ENCODE measurements at places on chromosomes 6 and 20.

DNA sequence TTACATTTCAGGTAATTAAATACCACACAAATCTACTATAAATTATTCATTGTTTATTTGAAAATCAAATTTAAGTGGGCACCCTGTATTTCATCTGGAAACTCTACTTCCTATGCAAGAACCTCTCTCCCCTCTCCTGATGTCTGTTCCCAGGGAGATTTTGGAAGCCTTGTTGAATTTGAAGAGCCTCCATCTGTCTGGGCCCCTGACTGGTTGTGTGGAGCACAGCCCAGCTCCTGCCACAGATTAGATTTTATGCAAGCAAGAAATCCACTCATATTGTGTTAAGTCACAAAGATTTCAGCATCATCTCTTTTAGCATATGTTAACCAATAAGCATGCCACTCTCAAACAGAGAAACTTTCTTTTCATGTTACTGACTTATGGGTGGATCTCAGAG lies 451.2 kb downstream of the TFAP2B start:
- DNase-seq, result no peak

GRCh38 chr6:64717281-64717680 lies 989.7 kb downstream of the EYS start:
- DNase-seq, result no peak

GRCh38 chr6:45759472-45759810 lies 256.2 kb downstream of the CLIC5 start:
- no peak for DNase-seq

- no peak for DNase-seq
Measured at GRCh38 chr6:54428431-54428830, 120.2 kb downstream of the TINAG start.

GRCh38 chr6:157481865-157482249 lies 100.9 kb downstream of the ZDHHC14 start:
- DNase-seq, result no peak

DNA sequence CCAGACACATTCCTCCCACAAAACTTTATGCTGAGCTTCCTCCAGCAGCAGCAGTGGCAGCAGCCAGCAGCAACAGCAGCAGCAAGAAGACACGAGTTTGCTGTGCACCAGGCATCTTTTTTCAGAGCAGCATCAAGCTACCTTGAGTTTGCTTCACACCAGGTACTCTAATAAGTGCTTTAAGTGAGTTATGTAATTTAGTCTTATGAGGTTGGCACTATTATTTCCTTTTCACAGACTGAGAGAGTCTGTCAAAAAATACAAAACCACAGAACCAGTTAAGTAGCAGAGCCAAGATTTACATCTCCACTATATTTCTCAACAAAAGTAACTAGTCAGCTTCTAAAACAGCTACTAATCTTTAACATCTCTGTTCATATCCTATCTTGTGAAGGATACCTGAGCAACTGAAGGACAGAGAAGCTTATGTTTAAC lies 23.7 kb downstream of the RANBP9 start:
- no peak for DNase-seq

DNA sequence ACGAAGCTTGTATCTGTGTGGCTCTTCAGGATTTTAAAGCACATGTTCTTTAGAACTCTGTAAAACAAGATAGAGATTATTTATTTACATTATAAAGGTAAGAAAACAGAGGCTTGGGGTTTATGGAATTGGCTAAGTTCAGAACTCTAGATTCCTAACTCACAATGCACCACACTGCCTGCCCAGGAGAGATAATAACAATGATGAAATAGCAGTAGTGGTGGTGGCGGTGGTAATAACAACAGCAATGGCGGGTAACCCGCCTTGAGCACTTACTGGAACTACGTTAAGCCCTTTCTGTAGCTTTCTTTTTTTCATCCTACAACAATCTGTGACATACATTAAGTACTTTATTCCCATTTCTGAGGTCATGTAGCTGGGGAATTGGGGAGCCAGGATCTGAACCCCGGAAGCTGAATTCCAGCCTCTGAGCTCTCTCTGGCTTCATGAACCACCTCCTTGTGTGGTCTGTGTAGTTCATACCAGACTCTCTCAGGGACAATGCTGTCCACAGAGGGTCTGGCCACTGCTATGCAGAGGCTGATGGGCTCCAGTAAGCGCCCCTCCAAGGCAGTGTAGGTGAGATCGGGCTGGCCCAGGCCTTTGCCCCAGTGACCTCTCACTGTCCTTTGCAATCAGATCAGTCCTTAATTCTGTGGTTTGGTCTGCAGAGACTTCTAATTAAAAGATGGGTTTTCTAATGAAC lies 260.9 kb downstream of the SLC24A3 start:
- DNase-seq, result no peak

- DNase-seq, result no peak
Measured at GRCh38 chr6:31711233-31711632, 3.9 kb upstream of the LY6G6D start.

DNA sequence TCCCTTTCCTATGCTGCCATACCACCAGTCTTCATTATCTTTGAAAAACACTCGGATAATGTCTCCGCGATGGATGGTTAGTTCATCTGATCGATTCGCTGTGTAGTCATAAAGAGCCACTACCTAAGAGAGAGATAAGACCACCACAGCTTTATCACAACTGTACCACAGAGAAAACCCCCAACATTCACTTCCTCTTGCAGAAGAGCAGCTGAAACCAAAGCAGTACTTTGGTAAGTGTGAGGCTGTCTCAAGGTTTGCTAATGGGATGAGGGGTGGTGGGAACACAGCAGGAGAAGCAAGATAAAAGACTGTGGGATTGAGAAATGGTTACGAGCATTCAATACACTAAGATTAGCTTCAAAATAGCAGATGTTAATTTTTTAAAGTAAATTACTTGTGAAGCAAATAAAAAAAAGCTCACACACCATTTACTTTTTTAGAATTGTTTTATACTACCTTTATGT lies 142.1 kb downstream of the MYB start:
- DNase-seq, result no peak

DNA sequence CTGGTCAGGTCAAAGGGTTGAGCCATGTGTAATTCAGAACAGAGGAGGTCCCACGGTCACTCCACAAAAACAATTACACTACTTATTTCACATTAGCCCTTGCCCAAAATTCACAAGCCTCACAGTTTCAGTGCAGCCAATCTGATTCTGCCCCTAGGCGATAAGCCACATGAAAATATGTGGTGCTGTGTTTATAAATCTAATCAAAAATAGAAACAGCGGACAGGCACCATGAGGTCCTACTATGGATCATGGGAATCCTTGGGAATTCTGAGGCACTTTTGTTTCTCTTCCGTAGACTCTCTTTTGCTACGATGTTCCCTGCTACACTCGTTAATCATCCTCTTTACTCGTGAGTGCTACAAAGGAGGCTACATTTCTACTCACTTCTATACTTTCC lies 476.1 kb downstream of the TFAP2A start:
- no peak for DNase-seq

- no peak for DNase-seq
Measured at GRCh38 chr6:18632670-18633410, 245.7 kb downstream of the RNF144B start.

GRCh38 chr20:3828798-3829197 lies 8.5 kb downstream of the AP5S1 start:
- no peak for DNase-seq

DNA sequence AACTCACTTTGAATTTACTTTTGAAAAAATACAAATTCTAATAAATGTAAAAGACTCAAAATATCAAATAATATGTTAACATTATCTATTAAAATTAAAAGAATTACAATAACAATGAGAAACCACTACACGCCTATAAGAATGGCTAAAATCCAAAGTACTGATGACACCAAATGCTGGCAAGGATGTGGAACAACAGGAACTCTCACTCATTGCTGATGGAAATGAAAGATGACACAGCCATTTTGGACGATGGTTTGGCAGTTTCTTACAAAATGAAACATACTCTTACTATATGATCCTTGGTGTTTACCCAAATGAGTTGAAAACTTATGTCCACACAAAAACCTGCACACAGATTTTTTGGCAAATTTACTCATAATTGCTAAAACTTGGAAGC lies 15.6 kb upstream of the STX11 start:
- no peak for DNase-seq

DNA sequence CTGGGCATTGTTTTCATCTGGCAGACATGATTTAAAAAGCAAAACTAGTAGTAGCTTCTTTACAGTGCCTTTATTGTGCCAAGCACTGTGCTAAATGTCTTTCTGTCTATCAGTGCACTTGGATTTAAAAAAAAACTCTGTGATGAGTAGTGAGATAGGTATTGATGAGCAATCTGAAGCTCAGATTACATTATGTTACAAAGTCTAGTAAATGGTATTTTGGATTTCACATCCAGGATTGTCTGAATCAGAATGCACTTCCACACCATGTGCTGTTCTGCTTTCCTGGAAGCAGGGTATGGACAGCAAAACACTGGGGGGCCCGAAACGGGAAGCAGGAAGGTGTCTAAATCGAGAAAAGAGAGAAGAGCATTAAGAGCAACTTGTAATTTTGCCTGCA lies 103.4 kb upstream of the CCN2 start:
- DNase-seq, result no peak

- DNase-seq, result no peak
Measured at GRCh38 chr6:148599967-148600426, 146.8 kb upstream of the UST start.

DNA sequence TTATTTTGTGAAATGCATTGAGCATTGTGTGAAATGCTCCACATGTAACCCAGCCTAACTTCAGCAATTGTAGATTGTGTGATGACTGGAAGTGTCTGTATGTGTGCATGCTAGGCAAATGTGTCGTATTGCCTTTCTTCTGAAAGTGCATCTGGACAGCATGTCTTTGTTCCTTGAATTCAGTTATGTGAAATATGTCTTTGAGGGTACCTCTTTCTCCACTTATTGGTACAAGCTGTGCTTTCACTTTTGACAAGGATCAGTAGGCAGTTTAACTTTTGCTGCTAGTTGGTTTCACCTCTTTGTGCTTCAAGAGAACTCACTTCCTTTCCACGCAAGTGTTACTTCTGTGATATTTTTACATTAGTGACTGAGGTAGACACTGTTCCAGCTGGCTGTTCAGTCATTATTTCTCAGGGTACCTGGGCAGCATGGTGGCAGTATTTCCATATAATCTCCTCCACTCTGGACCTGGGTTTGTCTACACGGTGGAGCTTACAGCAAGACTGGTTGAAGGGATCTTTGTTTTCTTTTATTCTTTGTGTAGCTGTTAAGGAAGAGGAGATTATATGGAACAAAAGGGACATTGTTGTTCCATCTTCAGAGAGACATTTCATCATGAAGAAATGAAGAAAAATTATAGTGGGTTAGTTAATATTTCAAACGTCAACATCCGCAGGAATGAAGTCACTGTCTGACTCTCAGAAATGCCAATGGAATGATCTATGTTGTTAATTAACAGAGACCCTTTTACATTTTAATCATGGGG lies 175.4 kb downstream of the UTRN start:
- DNase-seq, result no peak

GRCh38 chr6:11042750-11043377 lies 1.2 kb downstream of the ELOVL2 start:
- DNase-seq, result no peak

GRCh38 chr6:166343150-166343487 lies 774 bp upstream of the SFT2D1 start:
- DNase-seq, result no peak

GRCh38 chr6:170151321-170151771 lies 139.5 kb downstream of the DLL1 start:
- no peak for DNase-seq

DNA sequence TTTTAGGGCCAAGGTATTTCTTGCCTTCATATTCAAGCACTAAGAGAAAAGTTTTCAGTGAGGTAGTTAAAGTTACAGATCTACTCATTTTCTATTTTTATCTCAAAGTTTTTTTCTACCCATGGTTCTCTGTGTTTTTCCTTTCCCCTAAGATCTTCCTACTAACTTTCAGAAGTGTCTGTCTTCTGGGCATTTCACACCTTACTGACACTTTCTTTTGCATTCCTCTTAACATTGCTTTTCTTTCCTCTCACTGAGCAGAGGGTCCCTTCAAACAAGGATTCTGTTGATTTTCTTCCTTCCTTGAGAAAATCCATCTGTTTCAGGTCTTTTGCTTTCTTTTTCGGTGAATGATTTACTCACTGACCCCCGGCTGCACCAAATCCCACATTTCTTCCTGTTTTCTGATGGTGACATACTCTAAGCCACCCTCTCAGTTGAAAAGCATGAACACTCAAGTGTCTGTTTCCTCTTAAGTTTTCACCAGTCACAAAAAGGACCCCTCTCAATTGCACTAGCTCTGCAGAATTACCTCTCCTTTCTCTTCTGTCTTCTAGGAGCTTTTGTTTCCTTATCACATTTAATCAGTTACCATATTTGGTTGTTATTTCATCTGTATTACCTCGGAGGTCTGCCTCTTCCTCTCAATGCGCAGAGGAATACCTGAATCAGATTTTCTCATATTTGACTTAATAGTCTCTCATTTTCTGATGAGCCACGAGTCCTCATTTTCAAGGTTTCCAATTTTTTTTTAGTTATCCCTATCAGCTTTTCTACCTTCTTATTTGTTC lies 73.5 kb upstream of the RNF217 start:
- DNase-seq, result no peak

GRCh38 chr6:26118999-26119398 lies 31.8 kb downstream of the HFE start:
- DNase-seq, result no peak

GRCh38 chr20:53621482-53622246 lies 28.0 kb upstream of the ZNF217 start:
- no peak for DNase-seq

GRCh38 chr20:20594171-20594530 lies 118.3 kb downstream of the RALGAPA2 start:
- DNase-seq, result no peak

- no peak for DNase-seq
Measured at GRCh38 chr6:46972531-46972930, 50.8 kb upstream of the ADGRF5 start.

- DNase-seq, result no peak
Measured at GRCh38 chr6:23608931-23609435, 517.0 kb upstream of the NRSN1 start.

- no peak for DNase-seq
Measured at GRCh38 chr6:30511169-30511546, 21.8 kb downstream of the HLA-E start.

DNA sequence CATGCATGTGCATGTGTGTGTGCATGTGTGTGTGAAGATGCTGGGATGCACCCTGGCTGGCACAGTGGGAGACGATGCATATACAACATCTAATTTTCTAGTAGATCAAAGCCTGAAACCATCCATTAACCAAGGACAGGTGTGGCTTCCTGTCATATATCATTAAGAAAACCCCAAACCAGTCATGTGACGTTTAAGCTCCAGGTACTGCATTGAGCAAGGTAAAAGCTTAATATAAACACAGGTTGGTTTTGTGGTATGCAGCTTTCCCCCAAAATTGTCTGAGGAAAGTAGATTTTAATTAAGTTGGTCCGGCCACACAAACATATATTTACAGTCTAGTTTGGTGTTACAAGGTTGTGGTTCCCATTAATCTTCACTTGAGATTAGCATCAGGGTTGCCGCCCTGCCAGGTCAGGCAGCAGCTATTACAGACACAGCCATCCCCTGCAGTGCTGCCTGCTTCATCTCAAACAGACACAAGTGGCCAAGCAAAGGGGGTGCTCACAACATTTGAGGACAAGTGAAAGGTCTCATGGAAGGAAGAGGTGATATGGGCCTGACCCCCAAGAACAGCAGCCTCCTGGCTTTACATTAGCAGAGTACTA lies 48.6 kb upstream of the NAA20 start:
- no peak for DNase-seq

- no peak for DNase-seq
Measured at GRCh38 chr20:43534016-43534415, 24.8 kb upstream of the SGK2 start.

All from stimulated activated CD8-positive, alpha-beta memory T cell treated with anti-CD3 and anti-CD28 coated beads, Interleukin-4, amount 100 ng/mL, for 1 hour (primary cell).